Bronchial epithelial cell (primary cell): ENCODE measurements at places on chromosomes 11 and 22.

DNA sequence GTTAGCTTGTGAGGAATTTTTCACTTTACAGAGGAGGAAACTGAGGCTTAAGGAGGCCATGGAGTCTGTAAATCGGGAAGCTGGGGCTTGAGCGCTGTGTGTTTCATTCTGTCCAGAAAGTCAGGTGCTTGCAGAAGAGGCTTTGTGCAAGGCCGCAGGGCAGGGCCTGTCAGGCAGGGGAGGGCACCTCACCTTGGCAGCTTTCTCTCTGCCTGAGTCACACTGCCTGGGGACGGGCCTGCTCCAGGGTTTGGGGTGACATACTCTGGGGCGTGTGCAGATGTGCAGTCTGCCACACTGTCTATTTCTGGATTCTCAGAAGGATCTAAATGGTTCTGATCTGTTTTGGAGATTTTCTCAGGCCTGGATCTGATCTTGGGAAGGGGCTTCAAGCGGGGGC, 8.4 kb downstream of the INCENP start:
- DNase-seq, result peak; percentile 55

DNA sequence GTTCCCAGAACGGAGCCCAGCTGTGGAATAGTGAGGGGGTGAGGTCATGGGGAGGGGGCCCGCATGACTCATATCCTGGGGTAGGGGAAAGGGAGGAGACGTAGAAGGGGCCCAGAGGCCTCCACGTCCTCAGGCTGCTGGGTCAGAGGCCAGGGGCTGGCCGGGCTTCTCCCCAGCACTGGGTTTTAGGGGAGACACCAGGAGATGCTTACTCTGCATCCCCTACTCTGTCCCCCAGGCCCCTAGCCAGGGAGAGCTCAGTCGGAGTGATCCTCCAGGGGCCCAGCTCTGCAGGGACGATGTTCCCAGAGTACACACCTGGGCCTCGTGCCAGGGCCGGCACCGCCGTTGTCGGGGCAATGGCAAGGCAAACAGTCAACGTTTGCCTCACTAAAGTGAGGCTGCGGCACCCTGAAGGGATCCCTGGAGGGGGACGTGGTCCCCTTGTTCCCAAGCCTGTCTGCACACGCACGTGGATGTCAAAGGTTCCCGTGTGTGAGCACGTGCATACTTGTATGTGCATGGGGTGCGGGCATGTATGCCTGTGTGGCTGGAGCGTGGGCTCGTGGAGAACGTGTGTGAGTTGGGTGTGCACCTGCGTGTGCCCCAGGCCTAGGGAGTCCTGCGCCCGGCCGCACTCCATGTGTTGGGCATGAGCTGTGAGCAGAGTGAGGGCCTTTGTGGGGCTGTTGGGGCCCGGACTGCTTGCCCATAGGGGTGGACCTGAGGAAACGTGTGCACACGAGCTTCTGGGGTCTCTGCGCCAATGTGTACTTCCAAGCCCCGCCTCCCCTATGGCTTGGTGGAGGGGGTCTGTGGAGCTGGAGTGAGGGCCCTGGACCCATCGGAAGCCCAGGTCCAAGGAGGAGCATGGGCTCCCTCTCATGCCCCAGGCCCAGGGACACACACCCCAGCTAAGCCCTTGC, 14.2 kb downstream of the PRR33 start:
- DNase-seq, result peak; percentile 23

DNA sequence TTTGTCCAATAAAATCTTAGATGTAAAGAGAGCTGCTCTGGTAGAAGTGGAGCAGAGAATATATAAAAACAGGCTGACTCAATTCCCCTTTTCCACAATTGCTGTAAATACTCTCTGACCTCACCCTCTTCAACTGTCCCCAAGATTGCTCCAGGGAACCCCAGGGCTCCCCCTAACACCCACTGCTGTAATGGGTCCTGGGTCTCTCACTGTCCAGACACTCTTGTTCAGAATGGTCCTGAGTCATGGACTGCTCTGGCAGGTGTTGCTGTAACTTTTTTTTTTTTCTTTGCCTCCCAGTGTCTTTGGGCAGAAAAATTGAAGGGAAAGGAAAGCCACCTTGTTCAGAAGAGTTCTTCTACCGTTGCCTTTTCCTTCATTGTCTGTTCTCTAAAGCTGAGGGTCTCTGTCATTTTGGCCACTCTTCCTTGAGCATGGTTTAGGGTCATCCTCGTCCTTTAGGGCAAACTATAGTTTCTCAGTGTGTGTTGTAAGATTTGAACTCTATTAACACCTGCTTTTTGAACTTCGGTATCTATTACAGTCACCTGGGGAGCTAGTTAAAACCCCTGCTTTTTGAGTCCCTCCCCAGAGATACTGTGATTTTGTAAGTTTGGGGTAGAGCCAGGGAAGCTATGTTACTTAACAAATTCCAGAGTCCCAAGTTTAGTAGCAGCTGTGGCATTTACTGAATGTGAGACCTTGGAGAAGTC, 209.5 kb downstream of the NAV2 start:
- no peak for DNase-seq

DNA sequence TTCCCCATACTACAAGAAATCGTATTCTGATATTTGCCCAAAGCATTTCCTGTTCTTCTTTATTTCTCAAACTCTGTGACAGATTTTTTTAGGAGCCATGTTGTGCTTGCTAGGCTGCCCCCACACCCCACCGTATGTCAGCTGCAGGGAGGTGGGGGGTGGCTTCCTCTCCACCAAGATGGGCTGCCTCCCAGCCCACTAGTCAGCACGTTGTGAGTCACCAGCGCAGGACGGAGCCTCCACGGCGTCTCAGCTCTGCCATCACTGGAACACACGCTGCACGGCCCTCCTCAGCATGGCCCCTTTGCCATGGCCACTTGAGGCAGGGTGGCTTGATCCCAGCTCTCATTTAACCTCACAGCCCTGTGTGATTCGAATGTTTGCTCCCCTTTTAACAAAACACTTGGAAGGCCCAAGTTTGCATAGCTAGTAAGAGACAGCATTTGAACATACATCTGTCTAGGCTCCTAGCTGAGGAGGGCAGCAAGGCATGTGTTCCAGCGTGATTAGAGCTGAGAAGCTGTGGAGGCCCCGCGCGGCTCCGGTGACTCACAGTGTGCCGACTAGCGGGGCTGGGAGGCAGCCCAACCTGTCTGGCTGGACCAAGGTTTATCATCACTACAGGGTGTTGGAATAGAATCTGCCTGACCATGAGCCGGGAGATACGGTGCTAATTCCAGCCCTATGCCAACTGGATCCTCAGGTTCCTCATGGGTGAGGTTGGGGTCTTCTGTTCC, 180.7 kb upstream of the NCAM1 start:
- peak; percentile 62 for DNase-seq

GRCh38 chr22:16717699-16718558, 107.3 kb downstream of the XKR3 start:
- DNase-seq, result no peak

DNA sequence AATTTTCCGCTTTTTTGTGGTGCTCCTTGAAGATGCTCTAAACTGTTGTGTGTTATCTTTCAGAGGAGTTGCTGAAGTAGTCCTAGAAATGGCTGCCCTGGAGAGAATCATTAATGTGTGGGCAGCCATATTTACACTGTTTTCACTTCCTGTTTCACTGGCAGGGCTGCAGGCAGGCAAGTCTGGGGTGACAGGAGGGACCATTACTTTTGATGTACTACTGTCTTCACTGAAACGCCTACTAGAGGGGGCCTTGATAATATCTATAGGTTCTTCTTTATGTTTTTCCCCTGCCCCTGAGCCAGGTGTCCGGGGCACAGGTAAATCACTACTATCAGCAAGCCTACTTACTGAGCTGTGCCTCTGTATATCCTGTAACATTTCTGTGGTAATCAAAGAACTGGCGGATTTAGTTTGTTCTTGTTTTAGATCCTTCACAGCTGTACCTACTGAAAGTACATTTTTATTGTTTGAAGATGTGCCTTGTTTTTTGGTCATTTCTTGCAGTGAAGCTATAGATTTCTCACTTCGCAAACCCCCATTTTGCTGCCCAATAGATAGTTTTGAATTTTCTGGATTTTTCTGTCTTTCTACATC, 39.7 kb downstream of the ACAT1 start:
- no peak for DNase-seq

GRCh38 chr22:20242393-20243175, 25.5 kb downstream of the RTN4R start:
- no peak for DNase-seq

DNA sequence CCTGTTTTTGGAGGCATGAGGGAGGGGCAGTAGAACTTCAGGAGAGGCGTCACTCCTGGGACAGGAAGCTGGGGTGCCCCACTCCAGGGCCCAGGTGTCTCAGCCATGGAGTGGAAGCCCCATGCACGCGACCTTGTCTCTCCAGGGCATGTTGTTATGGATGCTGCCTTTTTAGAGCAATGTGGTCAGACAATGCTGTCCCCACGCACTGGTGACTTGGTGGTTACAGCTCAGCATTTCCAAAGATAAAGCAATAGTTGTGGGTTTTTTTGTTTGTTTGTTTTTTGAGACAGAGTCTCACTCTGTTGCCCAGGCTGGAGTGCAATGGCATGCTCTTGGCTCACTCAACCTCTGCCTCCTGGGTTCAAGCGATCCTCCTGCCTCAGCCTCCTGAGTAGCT, 22.3 kb downstream of the EIF4G2 start:
- DNase-seq, result no peak

GRCh38 chr11:119673052-119673758, 55.8 kb downstream of the NECTIN1 start:
- DNase-seq, result no peak

DNA sequence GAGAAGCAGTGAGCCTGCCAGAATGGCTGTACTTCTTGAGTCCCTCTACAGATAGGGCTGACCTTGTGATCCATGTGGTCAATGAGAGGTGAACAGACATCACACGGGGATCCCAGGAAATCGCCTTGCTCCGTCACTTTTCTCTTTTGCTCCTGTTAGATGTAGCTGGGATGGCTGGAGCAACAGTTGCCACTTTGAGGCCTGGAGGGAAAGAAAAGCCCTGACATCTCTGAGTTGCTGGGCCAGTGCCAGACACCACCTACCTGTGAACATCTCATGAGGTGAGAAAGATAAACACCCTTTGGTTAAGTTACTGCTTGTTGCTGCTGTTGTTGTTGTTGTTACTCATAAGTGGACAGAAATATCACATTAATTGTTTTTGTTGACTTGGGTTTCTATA, 840.3 kb downstream of the TBC1D22A start:
- DNase-seq, result no peak

- peak; percentile 51 for DNase-seq
Measured at GRCh38 chr11:119100246-119100970, 1.2 kb downstream of the DPAGT1 start.

DNA sequence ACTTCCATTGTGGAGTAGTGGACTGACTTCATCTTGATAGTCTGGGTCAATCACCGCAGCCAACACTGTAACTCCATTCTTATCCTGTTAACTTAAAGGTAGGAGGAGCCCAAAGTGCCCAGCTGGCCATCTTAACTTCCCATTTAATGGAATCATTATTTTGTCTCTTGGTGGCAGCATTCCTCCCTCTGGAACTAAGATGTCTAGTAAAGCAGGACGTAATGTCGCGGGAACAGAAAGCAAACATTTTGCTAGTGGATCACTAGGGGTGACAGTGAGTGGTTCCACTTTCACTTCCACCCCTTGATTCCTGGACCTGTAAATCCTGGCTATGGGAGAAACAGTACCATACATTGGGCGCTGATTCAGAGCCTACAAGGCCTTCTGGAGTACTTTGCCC, 71.4 kb downstream of the GAB4 start:
- DNase-seq, result no peak

DNA sequence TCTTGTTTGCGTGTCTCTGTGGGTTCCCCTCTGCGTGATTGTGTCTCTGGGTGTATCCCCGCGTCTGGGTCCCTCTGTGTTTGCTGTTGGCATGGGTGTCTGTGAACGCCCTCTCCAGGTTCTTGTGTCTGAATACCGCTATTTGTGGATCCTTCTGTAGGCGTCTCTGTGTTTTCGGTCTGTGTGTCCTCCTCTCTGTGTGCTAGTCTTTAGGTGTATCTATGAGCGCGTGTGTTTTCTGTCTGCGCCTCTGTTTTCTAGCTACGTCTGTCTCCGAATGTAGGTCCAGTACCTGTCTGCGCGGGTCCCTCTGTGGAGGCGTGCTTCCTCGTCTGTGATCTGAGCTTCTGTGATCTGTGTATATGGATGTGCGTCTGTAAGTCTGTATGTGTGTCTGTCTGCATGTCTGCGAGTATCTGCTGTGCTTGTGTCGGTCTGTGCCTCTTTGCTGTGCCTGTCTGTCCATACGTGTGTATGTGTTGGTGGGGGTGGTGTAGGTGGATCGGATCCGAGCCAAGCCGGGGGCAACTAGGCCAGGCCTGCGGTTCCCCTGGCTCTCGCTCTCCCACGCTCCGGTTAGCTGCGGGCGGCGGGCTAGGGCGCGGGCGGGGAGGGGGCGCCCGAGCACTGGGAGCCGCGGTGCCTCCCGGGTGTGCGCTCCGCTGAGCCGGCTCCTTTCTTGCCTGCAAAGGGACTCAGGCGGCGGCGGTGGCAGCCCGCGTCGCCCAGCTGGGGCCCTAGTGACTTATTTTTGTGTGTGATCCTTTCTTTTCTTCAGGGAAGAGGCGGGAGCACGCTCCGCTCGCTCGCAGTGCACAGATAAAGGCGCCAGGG, 105.3 kb upstream of the E2F8 start:
- no peak for DNase-seq

DNA sequence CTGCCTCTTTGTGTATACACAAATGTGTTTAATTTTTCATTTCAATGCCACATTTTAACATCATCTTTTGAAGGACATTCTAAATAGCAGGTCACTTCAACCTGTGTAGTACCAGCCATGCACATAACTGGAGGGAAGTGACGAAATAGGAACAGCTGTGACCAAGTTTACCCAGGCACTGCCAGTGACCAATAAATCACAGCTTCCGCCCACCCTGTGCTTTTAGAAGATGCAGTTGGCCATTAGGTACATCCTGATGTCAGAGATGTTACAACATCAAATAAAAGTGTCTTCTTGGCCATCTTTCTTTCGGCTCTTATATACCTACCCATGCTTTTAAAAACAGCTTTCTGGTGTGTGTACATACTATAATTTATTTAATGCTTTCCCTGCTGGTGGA, 7.8 kb downstream of the LDLRAD3 start:
- DNase-seq, result no peak

- DNase-seq, result no peak
Measured at GRCh38 chr11:78355309-78355705, 62.3 kb downstream of the GAB2 start.

GRCh38 chr11:92245700-92246271, 21.2 kb downstream of the FAT3 start:
- no peak for DNase-seq

GRCh38 chr11:46447544-46447943, 56.0 kb upstream of the CHRM4 start:
- no peak for DNase-seq

GRCh38 chr11:44731685-44732430, 5.1 kb downstream of the TSPAN18 start:
- no peak for DNase-seq

- DNase-seq, result no peak
Measured at GRCh38 chr22:19722982-19723231, 432 bp upstream of the GP1BB start.
